ENCODE measurements at places on chromosomes 2 and 18. TPM values are rescaled to one million over a fixed set of nuclear protein-coding genes. Genes with fewer than 3 reads are reported as not detected.

Gene TMEM178A
- 4.2 TPM for total RNA-seq

- H3K27ac ChIP-seq: no peak overlapping the region
- H3K4me1 ChIP-seq: peaks cover 15% of the 10 kb centered on the region
- H3K4me3 ChIP-seq: no peak overlapping the region
- DNase-seq: no peak
- H3K27me3 ChIP-seq: no peaks in the 10 kb centered on the region
Measured at GRCh38 chr2:127891811-127892210, 6.1 kb upstream of the AMMECR1L start.

- peak; percentile 85 for DNase-seq
- peaks cover 15% of the 10 kb centered on the region for H3K4me1 ChIP-seq
- H3K27ac ChIP-seq: peak overlapping the region; percentile 19
- no peaks in the 10 kb centered on the region for H3K36me3 ChIP-seq
- no peak overlapping the region for H3K4me3 ChIP-seq
Measured at GRCh38 chr2:102041351-102041750, 49.6 kb downstream of the IL1R2 start.

- H3K27ac ChIP-seq: no peak overlapping the region
- H3K4me1 ChIP-seq: peaks cover 24% of the 10 kb centered on the region
- peak overlapping the region; percentile 17 for H3K4me3 ChIP-seq
- H3K36me3 ChIP-seq: no peaks in the 10 kb centered on the region
- no peak for DNase-seq
Measured at GRCh38 chr18:7116001-7116730, 1.4 kb downstream of the LAMA1 start.

DNA sequence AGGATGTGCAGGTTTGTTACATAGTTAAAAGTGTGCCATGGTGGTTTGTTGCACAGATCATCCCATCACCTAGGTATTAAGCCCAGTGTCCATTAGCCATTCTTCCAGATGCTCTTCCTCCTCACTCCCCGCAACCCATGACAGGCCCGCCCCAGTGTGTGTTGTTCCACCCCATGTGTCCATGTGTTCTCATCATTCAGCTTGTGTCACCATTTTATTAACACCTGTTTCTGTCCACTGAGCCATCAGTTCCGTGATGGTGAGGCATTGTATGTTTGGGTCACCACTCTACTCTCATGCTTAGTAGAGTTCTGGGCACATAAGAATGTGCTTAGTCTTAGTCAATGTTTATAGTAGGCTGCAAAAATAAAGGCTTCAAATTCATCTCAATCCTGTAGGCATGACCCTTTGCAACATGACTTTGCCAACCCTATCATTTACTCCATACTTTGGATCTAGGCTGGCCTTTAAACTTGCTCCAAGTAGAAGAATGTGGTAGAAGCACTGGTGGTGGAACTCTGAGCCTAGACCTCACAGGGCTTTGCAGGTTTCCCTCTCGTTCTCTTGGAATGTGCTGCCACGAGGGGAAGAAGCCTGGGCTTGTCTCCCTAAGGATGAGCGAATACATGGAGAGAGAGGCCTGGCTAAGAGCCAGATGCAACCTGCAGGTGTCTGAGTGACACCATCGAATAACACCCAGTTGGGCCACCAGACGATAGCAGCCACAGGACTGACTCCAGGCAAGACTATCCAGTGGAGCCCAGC lies 161.5 kb downstream of the NAPG start:
- H3K4me3 ChIP-seq: no peak overlapping the region
- no peak for DNase-seq
- H3K4me1 ChIP-seq: no peaks in the 10 kb centered on the region
- no peaks in the 10 kb centered on the region for H3K36me3 ChIP-seq

Gene FLACC1
- total RNA-seq: 0.66 TPM

Gene PLGLB1
- not detected for total RNA-seq

- no peak for DNase-seq
- no peak overlapping the region for H3K27ac ChIP-seq
- H3K36me3 ChIP-seq: no peaks in the 10 kb centered on the region
- H3K27me3 ChIP-seq: no peaks in the 10 kb centered on the region
Measured at GRCh38 chr2:104641786-104642185, 212.1 kb upstream of the POU3F3 start.

- no peaks in the 10 kb centered on the region for H3K27me3 ChIP-seq
- H3K27ac ChIP-seq: peak overlapping the region; percentile 69
- no peak overlapping the region for H3K4me3 ChIP-seq
- DNase-seq: no peak
Measured at GRCh38 chr2:234290671-234291070, 206.2 kb downstream of the ARL4C start.

Gene TEX44
- total RNA-seq: not detected

Gene MAL
- total RNA-seq: 154 TPM

DNA sequence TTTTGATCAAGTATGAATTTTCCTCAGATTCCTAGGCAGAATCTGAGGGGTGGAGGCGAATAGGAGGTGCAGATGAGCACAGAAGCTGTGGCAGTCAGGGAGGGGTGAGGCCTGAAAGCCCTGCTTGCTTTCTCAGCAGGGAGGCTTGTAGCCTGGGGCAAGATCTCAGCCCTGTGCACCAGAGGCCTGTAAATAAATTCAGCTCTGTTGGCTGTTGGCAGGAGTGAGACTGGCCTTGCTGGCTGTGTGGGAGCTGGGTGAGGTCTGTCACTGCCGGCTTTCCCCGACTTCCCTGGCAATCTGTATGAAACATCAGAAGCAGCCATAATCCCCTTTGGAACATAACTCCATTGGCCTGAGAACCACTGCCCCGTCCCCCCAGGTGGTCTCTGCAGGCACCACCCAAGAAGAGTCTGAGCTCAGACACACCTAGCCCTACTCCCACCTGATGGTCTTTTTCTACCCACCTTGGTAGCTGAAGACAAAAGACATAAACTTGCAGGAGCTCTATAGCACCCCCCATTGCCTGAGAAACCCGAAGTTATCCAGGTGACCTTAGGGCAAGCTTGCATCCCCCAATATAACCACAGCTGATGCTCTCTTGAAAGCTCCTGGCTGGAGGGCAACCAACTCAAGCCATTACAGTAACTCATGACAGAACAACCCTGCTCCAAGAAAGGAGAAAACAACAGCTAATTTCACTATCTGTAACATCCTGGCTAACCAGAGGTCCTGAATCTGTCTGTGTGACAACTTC lies 32.3 kb downstream of the EVA1A start:
- H3K4me1 ChIP-seq: no peaks in the 10 kb centered on the region
- no peaks in the 10 kb centered on the region for H3K36me3 ChIP-seq
- no peak for DNase-seq
- H3K27ac ChIP-seq: no peak overlapping the region
- no peaks in the 10 kb centered on the region for H3K27me3 ChIP-seq

- H3K36me3 ChIP-seq: no peaks in the 10 kb centered on the region
- H3K4me3 ChIP-seq: no peak overlapping the region
- no peaks in the 10 kb centered on the region for H3K4me1 ChIP-seq
- no peak overlapping the region for H3K27ac ChIP-seq
Measured at GRCh38 chr2:123144082-123144481, 881.0 kb upstream of the CNTNAP5 start.

Gene MYOM1
- total RNA-seq: 4.8 TPM

Gene NOSTRIN
- 42.4 TPM for total RNA-seq

DNA sequence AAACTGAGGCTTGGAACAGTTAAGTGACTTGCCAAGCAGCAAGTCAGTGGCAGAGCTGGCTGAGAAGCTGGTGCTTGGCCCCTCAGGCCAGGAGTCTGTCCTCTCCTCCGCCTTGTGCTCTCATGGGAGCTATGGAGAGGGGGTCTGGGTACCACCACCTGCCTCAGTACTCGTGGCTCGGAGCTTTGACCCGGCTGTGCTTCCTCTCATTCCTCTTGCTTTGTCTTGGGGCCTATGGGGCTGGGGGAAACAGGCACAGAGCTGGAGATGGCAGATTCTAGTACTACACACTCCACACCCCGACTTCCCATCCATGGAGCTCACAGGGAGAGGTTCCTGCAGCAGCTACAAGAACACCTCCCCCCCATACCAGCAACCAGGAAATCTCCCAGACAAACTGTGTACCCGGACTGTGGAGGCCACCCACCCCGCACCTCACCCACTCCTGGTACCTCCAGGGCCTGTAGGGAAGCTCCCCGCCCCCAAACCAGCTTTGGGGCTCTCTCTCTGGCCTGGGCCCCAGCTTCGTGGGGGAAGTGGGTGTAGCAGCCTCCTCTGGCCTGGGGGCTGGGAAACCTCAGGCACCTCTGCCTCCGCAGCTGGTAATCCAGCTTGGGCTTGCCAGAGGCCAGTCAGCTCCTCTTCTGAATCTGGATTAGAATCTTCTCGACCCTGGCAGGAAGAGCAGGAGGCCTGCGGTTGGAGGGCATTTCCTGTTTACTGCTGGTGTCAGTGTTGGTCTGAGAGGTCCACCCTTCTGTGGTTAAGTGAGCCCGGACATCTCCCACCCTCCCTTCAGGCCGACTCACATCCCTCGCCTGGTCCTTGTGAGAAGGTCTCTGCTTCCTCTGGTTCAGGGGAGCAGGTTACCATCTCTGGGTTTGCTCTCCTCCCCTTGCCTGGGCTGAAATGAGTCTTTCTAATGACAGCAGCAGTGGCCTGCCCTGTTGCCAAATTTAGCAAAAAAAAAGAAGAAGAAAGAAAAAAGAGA lies 22.3 kb upstream of the RHOB start:
- H3K27me3 ChIP-seq: no peaks in the 10 kb centered on the region
- peak overlapping the region; percentile 79 for H3K27ac ChIP-seq
- peak overlapping the region; percentile 1 for H3K4me3 ChIP-seq
- H3K4me1 ChIP-seq: peaks cover 67% of the 10 kb centered on the region
- H3K36me3 ChIP-seq: no peaks in the 10 kb centered on the region

GRCh38 chr18:71442731-71443141 lies 1101.4 kb downstream of the CBLN2 start:
- H3K27me3 ChIP-seq: no peaks in the 10 kb centered on the region
- H3K4me3 ChIP-seq: no peak overlapping the region
- H3K4me1 ChIP-seq: no peaks in the 10 kb centered on the region
- no peak for DNase-seq

DNA sequence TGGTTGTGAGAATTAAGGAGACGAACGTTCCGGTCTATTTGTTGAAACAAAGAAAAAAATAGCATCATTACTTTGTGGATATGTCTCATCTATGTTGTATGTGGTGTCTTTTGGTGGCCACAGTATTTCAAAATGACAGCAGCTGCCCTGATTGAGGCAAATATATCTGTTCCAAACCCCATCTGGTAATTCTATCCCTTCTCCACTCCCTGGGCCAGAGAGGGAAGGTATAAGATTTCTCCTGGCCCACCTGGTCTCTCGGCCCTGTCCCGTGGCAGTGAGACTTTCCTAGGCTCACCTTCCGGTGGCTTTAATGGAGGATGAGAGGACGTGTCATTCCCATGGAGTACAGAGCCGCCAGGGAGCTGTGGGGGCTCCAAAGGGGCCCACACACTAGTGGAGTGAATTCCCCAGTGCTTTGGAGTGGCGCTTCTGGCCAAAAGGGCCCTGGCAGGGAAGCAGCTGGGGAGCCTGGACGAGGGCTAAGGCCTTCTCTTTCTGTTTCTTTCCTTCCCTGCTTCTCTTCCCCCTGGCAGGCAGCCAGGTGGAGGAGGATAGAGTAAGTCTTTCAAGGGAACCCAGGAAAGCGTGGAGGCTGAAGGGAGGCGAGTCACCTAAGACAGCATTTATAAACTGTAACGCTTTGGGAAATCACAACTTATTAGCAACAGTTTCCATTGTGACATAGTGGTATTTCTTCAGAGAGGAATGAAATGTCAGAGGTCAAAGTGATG lies 5.6 kb downstream of the FOSL2 start:
- no peaks in the 10 kb centered on the region for H3K27me3 ChIP-seq
- H3K27ac ChIP-seq: peak overlapping the region; percentile 100

Gene NOTO
- not detected for total RNA-seq

Gene UBE2E3
- 55.5 TPM for total RNA-seq

GRCh38 chr2:151886241-151886640 lies 58.0 kb upstream of the ARL5A start:
- no peak overlapping the region for H3K27ac ChIP-seq
- DNase-seq: no peak
- H3K36me3 ChIP-seq: no peaks in the 10 kb centered on the region
- H3K27me3 ChIP-seq: no peaks in the 10 kb centered on the region
- no peaks in the 10 kb centered on the region for H3K4me1 ChIP-seq

DNA sequence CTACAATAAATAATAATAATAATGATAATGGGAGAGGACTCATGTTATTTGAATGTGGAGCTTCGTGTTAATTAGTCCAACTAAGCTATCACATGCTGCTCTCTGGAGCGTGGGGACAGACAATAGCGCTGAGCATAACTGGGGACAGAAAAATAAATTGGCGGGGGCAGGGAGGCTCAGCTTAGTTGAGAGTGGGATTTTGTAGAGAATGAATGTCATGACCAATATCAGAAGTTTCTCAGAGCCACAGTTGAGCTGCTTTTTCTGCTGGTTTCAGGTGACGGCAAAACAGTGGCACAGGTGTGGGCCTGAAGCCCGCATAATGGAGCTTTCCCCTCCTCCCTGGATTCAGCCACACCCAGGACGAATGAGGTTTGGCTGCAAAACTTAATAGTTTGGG lies 111.1 kb upstream of the CAB39 start:
- H3K4me3 ChIP-seq: no peak overlapping the region
- H3K4me1 ChIP-seq: no peaks in the 10 kb centered on the region
- no peaks in the 10 kb centered on the region for H3K36me3 ChIP-seq
- no peaks in the 10 kb centered on the region for H3K27me3 ChIP-seq
- H3K27ac ChIP-seq: no peak overlapping the region

Gene EGR4
- not detected for total RNA-seq

Gene ASB18
- not detected for total RNA-seq

Gene IGFBP5
- 178 TPM for total RNA-seq

GRCh38 chr2:46308081-46308480 lies 10.9 kb downstream of the EPAS1 start:
- DNase-seq: no peak
- H3K4me1 ChIP-seq: no peaks in the 10 kb centered on the region
- no peaks in the 10 kb centered on the region for H3K27me3 ChIP-seq
- H3K4me3 ChIP-seq: no peak overlapping the region
- peak overlapping the region; percentile 44 for H3K27ac ChIP-seq

DNA sequence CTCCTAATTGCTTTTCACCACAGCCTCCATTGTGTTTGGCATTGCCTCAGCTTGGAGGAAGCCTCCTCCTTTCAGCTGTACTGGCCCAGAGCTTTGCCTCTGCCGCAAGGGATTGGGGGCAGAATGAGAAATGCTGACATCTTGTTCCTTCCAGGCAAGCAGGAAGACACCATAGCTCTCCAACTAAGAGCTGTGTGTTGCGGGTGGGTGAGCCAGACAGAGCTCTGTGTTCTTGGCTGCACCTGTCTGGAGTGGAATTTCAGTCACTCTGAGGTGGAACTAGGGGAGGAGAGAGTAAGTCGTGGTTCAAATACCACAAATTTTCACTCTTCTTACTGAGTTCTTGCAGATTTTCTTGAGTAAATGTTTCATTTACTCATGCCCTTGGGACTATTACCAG lies 36.6 kb upstream of the KCNF1 start:
- H3K27ac ChIP-seq: no peak overlapping the region
- H3K27me3 ChIP-seq: no peaks in the 10 kb centered on the region
- no peaks in the 10 kb centered on the region for H3K4me1 ChIP-seq
- no peak overlapping the region for H3K4me3 ChIP-seq
- H3K36me3 ChIP-seq: no peaks in the 10 kb centered on the region
- no peak for DNase-seq
